ENCODE measurements at places on chromosomes 1 and 21. TPM values are rescaled to one million over a fixed set of nuclear protein-coding genes. Genes with fewer than 3 reads are reported as not detected.
A peak's percentile ranks its signal among the peaks of the same experiment; 100 is the strongest.

ARHGEF16 gene
- 14.8 TPM for total RNA-seq

TRIM17 gene
- 3.3 TPM for total RNA-seq

OR2M3 gene
- not detected for total RNA-seq

- no peak overlapping the region for H3K4me3 ChIP-seq
- H3K27ac ChIP-seq, result no peak overlapping the region
These were observed 3.5 kb upstream of the SPEN start for GRCh38 chr1:15843826-15844572.

PBXIP1 gene
- 178 TPM for total RNA-seq

DNA sequence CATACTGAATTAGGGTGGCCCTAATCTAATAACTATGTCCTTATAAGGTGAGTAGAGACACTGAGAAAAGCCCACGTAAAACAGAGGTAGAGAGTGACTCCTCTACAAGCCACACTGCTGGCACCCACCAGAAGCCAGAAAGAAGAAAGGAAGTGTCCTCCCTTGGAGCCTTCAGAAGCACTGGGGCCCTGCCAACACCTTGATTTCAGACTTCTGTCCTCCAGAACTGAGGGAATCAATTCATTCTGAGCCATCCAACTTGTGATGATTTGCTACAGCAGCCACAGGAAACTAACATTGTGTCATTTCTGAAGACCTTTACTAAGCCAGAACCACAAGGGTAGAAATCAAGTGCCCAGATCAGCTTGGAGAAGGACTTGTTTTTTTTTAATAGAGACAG is 15.0 kb downstream of the GNB1 start:
- H3K27me3 ChIP-seq, result no peaks in the 10 kb centered on the region
- no peak overlapping the region for H3K4me3 ChIP-seq
- no peak overlapping the region for H3K27ac ChIP-seq
- DNase-seq, result no peak
- H3K4me1 ChIP-seq, result peaks cover 47% of the 10 kb centered on the region

GPA33 gene
- total RNA-seq, result 1.5 TPM

TSSK3 gene
- total RNA-seq, result 1.4 TPM

DNA sequence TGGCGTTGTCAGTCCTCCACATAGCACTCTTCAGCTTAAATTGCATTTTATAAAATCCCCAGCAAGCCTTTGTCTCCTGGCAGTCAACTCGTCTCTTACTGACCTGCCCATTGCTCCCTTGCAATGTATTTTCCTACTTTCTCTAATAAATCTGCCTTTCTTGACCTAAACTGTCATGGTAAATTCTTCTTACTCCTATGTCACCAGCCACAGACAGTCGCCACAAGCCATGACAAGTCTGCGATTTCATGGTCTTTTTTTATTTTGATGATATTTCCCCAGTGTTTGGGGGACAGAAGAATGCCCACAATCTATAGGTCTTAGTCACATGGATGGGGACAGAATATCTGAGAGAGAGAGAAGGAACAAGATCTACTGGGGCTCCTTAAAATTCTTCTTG is 8.4 kb downstream of the IFNAR2 start:
- no peaks in the 10 kb centered on the region for H3K36me3 ChIP-seq
- no peak overlapping the region for H3K27ac ChIP-seq
- H3K4me3 ChIP-seq, result no peak overlapping the region
- H3K27me3 ChIP-seq, result no peaks in the 10 kb centered on the region
- H3K4me1 ChIP-seq, result peaks cover 2% of the 10 kb centered on the region

PLA2G4A gene
- total RNA-seq, result 7.3 TPM

CFHR2 gene
- 0.28 TPM for total RNA-seq

- no peak overlapping the region for H3K27ac ChIP-seq
- H3K36me3 ChIP-seq, result no peaks in the 10 kb centered on the region
- peak; percentile 75 for DNase-seq
- no peaks in the 10 kb centered on the region for H3K4me1 ChIP-seq
- no peak overlapping the region for H3K4me3 ChIP-seq
These were observed 423.0 kb downstream of the RPS6KC1 start for GRCh38 chr1:213474054-213474453.

MCOLN2 gene
- 5.0 TPM for total RNA-seq

DNA sequence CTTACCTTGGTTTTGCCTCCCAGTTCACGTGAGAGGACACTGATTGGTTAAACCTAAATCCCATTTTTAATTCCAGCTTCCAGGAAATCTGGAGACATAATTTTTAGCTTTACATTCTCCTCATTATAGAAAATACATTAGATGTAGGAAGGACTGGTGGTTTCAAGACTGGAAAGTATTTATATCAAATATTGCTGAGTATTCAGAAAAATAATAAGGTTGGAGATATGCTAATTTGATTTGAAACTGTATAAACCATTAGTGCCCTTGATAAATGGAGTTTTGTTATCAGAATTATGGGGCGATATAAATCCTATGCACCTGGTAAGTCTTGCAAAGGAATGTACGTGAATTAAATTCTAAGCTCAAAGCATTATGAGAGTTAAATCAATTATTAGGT is 218.0 kb upstream of the ADGRL4 start:
- no peaks in the 10 kb centered on the region for H3K27me3 ChIP-seq
- no peak overlapping the region for H3K27ac ChIP-seq
- H3K4me3 ChIP-seq, result no peak overlapping the region

DNA sequence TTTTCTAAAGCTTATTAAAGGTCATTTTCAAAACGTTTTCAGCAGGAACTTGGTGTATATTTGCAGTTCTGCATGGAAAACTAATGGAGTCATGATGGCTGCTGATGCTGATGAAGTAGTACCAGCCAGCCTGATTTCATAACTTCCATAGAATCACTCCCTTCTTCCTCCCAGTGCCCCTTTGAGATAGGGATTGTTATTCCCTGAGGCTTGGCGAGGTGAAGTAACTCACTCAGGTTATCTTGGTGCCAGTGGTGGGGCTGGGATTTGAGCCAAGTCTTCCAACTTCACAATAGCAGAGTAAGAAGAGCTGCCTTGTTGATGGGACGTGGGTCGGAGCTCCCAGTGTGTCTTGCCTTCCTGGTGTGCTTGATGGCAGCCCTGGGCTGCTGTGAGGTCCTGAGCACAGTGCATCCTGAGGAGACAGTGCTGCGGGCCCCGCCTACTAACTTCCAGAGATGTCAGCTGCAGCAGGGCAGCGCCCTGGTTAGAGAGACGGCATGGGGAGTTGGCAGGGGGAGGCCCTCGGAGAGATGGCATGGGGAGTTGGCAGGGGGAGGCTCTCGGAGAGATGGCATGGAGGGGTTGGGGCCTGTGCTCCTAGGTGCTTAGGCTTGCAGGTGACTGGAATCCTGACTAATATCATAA is 92.6 kb downstream of the PCBP3 start:
- H3K4me3 ChIP-seq, result no peak overlapping the region
- H3K27me3 ChIP-seq, result no peaks in the 10 kb centered on the region
- no peak for DNase-seq
- no peaks in the 10 kb centered on the region for H3K4me1 ChIP-seq
- H3K36me3 ChIP-seq, result no peaks in the 10 kb centered on the region

DNA sequence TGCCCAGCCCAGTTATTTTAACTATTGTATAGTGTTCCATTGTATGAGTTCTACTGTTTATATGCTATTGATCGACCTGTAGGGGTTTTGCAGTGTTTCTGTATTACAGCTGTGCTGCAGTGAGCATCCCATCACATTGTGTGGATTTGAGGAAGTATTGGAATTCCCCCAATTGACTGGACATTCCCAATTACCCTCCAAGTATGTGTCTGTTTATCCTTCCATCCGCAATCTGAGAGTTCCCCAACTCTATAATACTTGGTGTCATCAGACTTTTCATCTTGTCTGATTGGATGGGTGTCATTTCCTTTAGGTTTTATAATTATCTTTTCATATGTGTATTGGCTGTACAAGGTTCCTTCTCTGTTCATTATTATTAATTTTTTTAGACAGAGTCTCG is 27.8 kb downstream of the PSEN2 start:
- no peaks in the 10 kb centered on the region for H3K27me3 ChIP-seq
- no peak for DNase-seq
- no peaks in the 10 kb centered on the region for H3K4me1 ChIP-seq

DNA sequence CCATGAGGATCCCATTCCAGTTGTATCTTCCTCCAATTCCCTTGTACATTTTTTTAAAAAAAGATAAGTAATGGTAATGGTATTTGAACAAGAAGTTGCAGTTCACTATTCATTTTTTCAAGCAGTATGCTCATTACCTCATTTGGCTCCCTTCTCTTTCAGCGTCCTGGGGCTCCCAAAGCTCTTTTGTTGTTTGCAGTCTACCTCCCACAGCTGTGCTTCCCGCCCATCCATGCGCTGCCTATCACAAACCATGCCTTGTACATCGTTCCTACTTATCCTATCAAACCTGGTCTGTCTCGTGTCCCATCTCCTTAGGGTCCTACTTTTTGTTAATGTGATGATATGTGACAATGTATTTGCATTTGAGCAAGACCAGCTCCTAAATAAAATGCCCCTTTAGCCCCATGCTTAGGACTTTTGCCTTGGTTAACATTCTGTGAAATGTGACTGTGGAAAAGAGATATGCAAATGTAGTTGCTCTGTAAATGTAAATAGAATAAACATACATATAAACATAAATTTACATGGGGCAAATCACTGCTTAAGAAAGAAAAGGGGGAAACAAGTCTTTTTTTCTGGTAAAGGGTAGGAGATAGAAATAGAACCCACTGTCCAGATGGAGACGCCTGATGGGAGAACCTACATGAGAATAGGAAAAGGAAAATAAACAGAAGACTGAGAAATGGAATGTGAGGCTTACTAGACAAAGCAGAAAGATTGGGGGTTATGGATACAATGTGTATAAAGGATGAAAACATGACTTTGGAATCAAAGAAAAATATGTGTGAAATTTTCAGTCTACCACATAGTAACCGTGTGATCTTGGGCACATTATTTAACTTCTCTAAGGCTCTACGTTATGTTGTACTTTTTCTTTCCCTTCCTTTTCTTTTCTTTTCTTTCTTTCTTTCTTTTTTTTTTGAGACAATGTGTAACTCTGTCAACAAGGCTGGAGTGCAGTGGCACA is 59.8 kb upstream of the PLXNA2 start:
- no peak overlapping the region for H3K27ac ChIP-seq
- no peak for DNase-seq
- no peak overlapping the region for H3K4me3 ChIP-seq
- no peaks in the 10 kb centered on the region for H3K36me3 ChIP-seq
- no peaks in the 10 kb centered on the region for H3K4me1 ChIP-seq

DNA sequence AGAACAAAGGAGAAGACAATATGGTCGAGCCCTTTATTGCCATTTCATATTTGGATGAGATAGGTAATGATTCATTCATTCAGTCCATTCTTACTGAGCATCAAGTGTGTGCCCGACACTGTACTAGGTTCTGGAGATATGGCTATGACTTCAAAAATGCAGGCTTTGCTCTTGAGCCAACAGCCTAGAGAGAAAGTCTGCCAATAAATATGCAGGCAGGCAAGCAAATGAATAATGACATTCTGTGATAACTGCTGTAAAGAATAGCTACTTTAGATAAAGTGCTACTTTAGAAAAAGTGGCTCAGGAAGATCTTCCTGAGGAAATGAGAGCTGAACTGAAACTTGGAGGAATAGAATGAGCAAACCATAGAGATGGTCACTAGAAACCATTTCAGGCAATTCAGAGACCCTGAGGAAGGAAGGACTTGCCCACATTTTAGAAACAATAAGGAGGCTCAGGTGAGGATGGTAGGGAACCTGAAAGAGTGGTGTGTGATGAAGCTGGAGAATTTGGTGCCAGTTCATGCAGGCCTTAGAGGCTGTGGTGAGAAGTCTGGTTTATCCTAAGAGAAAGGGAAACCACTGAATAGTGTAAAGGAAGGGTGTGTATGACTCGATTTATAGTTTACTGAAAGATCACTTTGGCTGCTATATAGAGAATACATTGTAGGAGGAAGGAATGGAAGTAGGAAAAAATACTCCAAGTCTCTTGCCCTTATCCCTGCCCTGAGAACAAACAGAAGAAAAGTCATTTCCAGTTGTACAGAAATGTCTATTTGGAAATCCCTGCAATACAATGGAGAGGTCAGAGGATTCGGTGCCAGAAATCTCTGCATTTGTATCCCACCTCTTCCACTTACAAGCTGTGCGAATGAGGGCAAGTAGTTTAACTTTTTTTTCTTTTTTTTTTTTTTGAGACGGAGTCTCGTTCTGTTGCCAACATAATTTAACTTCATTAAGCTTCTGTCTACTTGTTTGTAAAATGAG is 167.9 kb downstream of the VPS13D start:
- peaks cover 10% of the 10 kb centered on the region for H3K36me3 ChIP-seq
- no peak overlapping the region for H3K27ac ChIP-seq
- H3K27me3 ChIP-seq, result no peaks in the 10 kb centered on the region

- DNase-seq, result peak; percentile 42
- H3K27me3 ChIP-seq, result no peaks in the 10 kb centered on the region
- no peaks in the 10 kb centered on the region for H3K4me1 ChIP-seq
- H3K4me3 ChIP-seq, result no peak overlapping the region
- no peaks in the 10 kb centered on the region for H3K36me3 ChIP-seq
These were observed 44.3 kb upstream of the KCNK1 start for GRCh38 chr1:233569636-233570035.

MATN1 gene
- 0.15 TPM for total RNA-seq

GRCh38 chr1:62335656-62336055 is 16.4 kb upstream of the KANK4 start:
- no peak overlapping the region for H3K4me3 ChIP-seq
- H3K4me1 ChIP-seq, result peaks cover 21% of the 10 kb centered on the region
- H3K27me3 ChIP-seq, result no peaks in the 10 kb centered on the region

- H3K4me3 ChIP-seq, result no peak overlapping the region
- H3K36me3 ChIP-seq, result no peaks in the 10 kb centered on the region
- no peaks in the 10 kb centered on the region for H3K4me1 ChIP-seq
- DNase-seq, result peak; percentile 65
- no peak overlapping the region for H3K27ac ChIP-seq
- no peaks in the 10 kb centered on the region for H3K27me3 ChIP-seq
These were observed 38.0 kb downstream of the SLC1A7 start for GRCh38 chr1:53104289-53104913.

DNA sequence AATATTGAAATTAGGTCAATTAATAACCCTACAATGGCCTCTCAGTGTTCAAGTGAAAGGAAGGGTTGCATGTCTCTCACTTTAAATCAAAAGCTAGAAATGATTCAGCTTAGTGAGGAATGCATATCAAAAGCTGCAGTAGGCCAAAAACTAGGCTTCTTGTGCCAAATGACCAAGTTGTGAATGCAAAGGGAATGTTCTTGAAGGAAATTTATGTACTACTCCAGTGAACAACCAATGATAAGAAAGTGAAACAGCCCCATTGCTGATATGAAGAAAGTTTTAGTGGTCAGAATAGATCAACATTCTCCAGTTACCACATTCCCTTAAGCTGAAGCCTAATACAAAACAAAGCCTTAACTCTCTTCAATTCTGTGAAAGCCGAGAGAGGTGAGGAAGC is 10.0 kb downstream of the MAEL start:
- no peaks in the 10 kb centered on the region for H3K36me3 ChIP-seq
- peak; percentile 8 for DNase-seq
- no peak overlapping the region for H3K27ac ChIP-seq
- H3K27me3 ChIP-seq, result no peaks in the 10 kb centered on the region
- no peaks in the 10 kb centered on the region for H3K4me1 ChIP-seq
- H3K4me3 ChIP-seq, result no peak overlapping the region

GRCh38 chr1:19307794-19308508 is 4.0 kb downstream of the AKR7A2 start:
- H3K4me1 ChIP-seq, result peaks cover 11% of the 10 kb centered on the region
- H3K27ac ChIP-seq, result no peak overlapping the region
- DNase-seq, result no peak
- H3K4me3 ChIP-seq, result no peak overlapping the region
- peaks cover 41% of the 10 kb centered on the region for H3K36me3 ChIP-seq

All from lung (tissue), 17 donors.